NCI-H460 (cell line): ENCODE measurements at places on chromosomes 5 and 9.

- DNase-seq: no peak
Measured at GRCh38 chr5:58998544-58998943, 415.7 kb downstream of the RAB3C start.

DNA sequence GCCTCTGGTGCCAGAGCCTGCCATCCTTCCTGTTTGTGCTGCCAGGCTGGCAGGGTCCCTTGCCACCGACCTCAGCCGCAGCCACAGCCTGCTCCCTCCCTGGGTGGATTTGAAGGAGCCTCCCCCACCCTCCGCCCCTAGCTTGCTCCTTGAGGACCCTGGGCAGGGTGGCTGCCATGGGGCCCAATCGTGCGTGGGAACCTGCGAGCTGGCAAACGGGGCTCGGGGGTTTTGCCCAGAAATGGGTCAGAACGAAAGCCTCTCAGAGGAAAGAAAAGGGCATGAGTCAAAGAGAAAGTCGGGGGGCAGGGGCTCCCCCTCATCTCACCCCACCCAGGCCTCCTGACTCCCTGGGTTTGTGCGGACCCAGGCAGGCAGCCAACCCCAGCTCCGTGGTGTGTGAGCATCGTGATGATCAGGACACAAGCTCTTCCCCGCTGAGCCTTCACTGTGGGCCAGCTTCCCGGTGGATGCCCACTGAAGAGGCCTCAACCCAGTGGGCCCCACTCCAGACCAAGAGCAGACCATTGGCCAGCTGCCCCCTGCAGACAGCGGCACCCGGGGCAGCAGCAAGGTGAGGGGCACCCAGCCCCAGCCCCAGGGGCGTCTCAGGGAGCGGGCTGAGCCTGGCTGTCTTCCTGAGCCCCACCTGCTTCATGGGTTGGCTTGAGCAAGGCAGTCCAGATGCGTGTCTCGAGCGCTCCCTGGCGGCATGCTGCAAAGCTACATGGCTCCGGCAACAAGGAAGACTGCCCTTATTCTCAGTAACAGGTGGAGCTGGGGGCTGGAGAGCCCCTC is 3.0 kb upstream of the FUT7 start:
- DNase-seq: peak; percentile 76

DNA sequence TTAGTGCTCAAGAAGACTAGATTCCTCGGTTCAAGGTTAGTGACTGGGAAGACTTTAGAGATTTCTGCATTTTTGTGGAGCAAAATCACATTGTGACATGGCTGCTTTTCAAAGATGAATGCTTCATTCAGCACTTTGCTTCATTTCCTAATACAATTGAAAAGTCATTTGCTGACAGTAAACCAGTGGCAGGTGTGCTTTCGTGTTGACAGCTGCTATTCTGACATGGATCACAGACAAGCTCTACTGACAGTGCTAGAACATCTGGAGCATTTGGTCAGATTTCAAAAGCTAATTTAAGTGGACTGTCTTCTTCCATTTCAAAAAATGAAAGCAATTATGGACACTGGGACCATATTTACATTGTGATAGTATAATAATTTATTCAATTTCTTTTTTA is 1060.1 kb downstream of the PTPRD start:
- DNase-seq: no peak

- DNase-seq: peak; percentile 21
Measured at GRCh38 chr5:86500947-86501346, 116.8 kb upstream of the COX7C start.

DNA sequence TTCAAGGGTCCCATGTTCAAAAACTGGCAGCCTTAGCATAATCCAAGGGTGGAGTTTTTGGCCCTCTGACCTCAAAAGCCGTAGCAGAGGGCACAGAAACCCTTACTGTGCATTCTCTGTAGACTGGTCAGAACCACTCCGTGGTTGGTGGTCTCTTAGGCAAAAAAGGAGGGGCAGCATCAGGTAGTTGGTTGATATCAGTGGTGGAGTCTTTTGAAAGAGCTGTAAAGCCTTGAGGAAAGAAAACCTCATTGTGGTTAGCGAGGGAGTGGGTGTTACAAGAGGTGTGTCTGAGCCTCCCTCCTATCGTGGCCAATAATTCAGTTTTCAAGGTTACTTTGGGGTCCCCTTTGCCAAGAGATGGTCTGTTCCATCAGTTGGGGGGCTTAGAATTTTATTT is 40.9 kb downstream of the ARHGEF28 start:
- DNase-seq: no peak

DNA sequence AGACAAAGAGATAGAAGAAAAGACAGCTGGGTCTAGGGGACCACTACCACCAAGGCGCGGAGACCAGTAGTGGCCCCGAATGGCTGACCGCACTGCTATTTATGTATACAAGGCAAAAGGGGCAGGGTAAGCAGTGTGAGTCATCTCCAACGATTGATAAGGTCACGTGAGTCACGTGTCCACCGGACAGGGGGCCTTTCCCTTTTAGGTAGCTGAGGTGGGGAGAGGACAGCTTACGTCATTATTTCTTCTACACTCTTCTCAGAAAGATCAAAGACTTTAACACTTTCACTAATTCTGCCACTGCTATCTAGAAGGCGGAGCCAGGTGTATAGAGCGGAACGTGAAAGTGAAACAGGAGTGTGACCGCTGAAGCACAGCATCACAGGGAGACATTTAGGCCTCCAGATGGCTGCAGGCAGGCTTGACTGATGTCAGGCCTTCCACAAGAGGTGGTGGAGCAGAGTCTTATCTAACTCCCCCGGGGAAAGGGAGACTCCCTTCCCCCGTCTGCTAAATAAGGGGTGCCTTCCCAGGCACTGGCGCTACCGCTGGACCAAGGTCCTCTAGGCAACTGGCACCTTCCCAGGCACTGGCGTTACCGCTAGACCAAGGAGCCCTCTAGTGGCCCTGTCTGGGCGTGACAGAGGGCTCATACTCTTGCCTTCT is 6.1 kb upstream of the PRR16 start:
- peak; percentile 80 for DNase-seq

DNA sequence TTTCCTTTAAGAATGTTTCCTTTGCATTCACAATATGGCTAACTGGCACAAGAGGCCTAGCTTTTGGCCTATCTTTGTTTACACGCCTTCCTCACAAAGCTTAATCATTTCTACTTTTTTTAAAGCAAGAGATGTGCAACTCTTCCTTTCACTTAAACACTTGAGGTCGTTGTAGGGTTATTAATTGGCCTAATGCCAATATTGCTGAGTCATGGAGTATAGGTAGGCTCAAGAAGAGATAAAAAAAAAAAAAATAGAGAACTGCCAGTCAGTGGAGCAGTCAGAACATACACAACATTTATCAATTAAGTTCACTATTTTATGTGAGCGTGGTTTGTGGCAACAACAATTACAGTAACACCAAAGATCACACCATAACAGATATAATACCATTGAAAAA is 5.9 kb downstream of the FKBP15 start:
- DNase-seq: no peak

DNA sequence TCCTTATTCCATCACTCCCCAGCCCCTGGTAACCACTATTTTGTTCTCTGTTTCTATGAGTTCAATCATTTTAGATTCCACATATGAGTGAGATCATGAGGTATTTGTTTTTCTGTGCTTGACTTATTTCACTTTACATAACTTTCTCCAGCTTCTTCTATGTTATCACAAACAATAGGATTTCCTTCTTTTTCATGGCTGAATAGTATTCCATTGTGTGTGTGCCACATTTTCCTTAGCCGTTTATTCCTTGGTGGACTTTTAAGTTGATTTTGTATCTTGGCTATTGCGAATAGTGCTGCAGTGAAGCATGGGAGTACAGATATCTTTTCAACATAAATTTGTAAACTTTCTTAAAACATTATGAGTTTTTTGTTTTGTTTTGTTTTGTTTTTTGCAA is 15.1 kb downstream of the SYK start:
- DNase-seq: no peak
